Fibroblast of lung (primary cell): ENCODE measurements at places on chromosomes 3 and 15. TPM values are rescaled to one million over a fixed set of nuclear protein-coding genes. Genes with fewer than 3 reads are reported as not detected.

Gene PTX3
- total RNA-seq: 464 and 549 TPM in 2 replicates

Gene ZBTB47
- 32.1 and 49.4 TPM in 2 replicates for total RNA-seq

DNA sequence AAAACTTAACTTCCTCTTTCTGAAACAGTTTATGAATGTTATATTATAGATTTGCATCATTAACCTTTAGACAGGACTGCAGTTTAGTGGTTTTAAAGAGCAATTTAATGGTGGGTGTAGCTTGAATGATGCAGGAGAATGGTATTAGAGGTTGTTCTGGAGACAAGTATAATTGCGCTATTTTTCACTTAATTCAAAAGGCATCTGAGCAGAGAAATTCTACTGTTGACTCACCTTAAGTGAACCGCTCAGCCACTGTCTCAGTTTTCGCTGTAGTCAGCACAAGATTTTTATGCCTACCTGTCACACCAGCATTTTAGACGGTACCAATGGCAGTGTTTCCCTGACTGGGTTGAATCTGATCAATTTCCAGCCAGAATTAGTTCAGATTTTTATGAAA, 348.8 kb upstream of the DCBLD2 start:
- peak; percentile 54 for DNase-seq

GRCh38 chr3:158819282-158819681, 17.4 kb downstream of the MFSD1 start:
- DNase-seq: no peak

DNA sequence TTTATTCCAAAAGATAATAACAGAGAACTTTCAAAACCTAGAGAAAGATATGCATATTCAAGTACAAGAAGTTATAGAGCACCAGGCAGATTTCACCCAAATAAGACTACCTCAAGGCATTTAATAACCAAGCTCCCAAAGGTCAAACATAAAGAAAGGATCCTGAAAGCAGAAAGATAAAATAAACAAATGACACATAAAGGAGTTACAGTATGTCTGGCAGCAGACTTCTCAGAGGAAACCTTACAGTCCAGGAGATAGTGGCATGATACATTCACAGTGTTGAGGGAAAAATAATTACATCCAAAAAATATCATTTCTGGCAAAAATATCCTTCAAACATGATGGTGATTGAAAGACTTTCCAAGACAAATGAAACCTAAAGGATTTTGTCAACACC, 185.8 kb upstream of the POU1F1 start:
- DNase-seq: no peak

Gene PLA2G4D
- total RNA-seq: not detected in 2 replicates

GRCh38 chr3:53773611-53774368, 72.4 kb downstream of the CHDH start:
- peak; percentile 87 for DNase-seq

GRCh38 chr3:147377412-147378367, 28.7 kb downstream of the ZIC4 start:
- DNase-seq: no peak

- no peak for DNase-seq
Measured at GRCh38 chr15:47792231-47792630, 74.9 kb downstream of the SEMA6D start.

Gene ZNF860
- total RNA-seq: under 0.01 and 0.50 TPM in 2 replicates

GRCh38 chr15:100559330-100559729, 30.6 kb upstream of the CERS3 start:
- DNase-seq: peak; percentile 19

Gene LCTL
- total RNA-seq: 0.26 and 0.66 TPM in 2 replicates

DNA sequence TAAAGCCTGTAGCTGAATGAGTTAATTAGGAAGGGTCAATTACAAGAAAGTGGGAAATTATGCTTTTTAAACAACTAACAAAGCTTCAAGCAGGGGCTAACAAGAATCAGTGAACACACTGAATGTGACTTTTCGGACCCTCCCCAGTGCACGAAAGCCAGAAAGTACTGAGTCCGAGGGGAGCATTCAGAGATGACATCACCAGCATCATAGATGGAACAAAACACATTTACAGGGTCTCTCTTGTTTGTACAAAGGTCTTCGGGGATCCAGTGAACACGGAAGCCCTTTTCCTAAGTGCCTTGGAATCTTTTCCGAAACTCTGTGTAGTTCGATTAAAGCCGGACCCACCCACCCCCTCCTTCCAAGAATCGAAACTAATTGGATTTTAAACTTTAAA, 829 bp downstream of the DCP1A start:
- peak; percentile 29 for DNase-seq

- DNase-seq: no peak
Measured at GRCh38 chr15:101561584-101561906, 72.0 kb upstream of the PCSK6 start.

Gene MCF2L2
- under 0.01 TPM in 2 replicates for total RNA-seq

Gene CHST13
- under 0.01 TPM in 2 replicates for total RNA-seq

GRCh38 chr3:123984957-123985356, 7.0 kb downstream of the ROPN1 start:
- no peak for DNase-seq

DNA sequence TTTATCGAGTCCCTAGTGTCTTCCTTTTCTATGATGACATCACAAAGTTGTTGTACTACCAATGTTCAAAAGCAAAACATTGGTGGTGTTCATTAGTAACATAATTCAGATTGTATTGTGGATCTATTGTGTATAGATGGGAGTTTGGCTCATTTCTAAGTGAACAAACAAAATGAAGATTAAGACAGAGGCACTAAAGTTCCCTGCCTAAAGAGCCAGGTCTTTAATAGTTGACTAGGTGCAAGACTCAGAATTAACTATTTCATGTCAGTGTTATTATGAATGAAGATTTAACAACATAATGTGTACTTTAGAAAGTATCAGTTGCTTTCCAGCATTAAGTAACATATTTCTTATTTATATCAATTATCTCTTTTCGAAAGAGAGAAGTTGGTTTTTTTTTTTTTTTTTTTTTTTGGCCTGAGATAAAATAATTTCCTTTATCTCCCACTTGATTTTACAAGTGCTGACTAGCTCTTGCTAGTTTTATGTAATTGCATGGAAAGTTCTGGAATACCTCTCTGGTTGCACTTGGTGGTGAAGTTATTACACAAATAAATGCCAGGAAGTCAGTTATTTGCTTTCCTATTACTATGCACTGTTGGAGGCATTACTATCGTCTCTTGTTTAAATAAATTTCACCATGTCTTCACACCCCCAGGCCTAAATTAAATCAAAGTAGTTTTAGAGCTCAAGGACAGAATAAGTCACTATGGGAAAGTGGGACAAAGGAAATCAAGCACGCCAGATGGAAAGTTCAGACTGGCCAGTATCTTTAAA, 48.7 kb downstream of the NAALADL2 start:
- DNase-seq: no peak

Gene GRIP2
- total RNA-seq: under 0.01 TPM in 2 replicates

DNA sequence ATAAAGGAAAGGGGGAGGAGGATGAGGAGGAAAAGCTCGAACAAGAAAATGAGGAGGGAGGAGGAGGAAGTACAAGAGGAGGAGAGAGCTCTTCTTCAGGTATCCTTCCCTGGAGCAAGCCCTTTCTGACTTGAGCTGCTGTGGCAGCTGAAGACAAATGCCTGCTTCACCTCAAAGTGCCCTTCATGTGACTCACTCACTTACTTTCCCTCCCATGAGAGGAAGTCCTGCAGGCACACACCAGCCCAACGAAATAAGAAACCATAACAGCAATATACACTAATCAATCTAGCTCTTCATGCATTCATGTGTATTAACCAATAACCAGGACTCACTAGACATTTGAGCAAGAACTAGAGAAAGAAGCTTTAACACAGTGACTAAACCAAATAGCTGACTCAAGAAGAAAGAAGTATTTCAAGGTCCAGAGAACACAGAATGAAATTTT, 251.9 kb downstream of the IGSF11 start:
- DNase-seq: no peak

Gene SENP8
- 2.6 and 3.0 TPM in 2 replicates for total RNA-seq

GRCh38 chr3:10915376-10915775, 77.2 kb upstream of the SLC6A1 start:
- no peak for DNase-seq

DNA sequence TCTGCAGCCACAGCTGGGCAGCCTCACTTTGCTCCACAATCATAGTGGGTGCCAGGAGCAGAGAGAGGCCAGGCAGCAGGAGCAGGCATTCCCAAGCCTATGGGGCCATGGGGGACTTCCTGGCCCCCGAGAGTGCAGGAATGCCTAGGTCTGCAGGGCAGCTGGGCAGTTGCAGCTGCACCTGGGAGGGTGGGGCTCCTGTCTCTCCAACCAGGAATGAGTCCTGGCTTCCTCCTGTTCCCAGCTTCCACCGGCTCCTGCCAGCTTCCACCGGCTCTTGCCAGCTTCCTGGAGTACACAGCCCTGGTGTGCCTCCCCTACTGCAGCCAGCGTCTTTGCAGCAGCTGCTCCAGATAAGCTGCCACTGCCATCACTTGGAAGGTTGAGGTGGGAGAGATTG, 86.3 kb upstream of the CDV3 start:
- no peak for DNase-seq
